Inflammatory macrophage treated with lipopolysaccharide for 4 hours (primary cell): ENCODE measurements at places on chromosomes 5 and 9.

- no peak for DNase-seq
Measured at GRCh38 chr5:137190031-137190430, 309.1 kb downstream of the SPOCK1 start.

- no peak for DNase-seq
Measured at GRCh38 chr9:133188006-133188842, 20.8 kb downstream of the OBP2B start.

DNA sequence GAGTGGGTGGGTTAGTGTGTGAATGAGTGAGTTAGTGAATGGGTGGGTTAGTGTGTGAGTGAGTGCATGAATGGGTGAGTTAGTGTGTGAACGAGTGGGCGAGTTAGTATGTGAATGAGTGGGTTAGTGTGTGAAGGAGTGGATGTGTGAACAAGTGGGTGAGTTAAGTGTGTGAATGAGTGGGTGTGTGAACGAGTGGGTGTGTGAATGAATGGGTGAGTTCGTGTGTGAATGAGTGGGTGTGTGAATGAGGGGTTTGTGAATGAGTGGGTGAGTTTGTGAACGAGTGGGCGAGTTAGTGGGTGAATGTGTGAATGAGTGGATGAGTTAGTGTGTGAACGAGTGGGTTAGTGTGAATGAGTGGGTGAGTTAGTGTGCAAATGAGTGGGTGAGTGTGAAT, 34.0 kb downstream of the NKD2 start:
- no peak for DNase-seq

DNA sequence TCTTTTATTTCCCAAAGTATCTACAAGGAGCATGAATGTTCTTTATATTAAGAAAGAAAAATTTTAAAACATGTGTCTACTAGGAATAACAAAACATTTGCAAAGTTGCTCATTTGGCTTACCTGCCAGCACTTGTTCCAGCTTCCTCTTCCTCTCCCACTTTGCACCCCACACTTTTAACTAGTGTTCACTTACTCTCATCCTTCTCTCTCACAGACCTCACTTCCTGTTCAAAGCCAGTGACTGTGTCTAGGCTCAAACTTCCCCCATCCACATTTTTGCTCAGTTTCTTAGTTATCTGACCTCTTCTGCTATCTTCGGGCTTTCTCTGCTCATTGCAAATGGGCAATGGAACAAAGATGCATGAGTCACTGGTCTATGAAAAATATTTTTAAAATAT, 512.2 kb upstream of the ZNF462 start:
- DNase-seq: no peak

DNA sequence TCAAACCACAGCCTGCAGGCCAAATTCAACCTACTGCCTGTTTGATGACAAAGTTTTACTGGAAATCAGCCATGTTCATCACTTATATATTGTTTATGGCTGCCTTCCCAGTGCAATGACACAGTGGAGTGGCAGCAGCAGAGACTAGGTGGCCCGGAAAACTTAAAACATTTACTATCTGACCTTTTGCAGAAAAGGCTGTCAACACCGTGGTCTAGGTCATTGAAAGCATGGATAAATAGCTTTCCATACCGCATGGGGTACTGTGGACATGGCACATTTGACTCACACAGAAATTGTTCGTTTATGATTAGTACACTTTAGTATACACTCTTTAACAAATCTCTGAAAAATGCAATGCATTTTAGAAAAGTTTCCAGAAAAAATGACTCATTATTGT, 298.3 kb upstream of the EFNA5 start:
- DNase-seq: no peak

- DNase-seq: no peak
Measured at GRCh38 chr9:109962215-109962614, 182.2 kb downstream of the PALM2AKAP2 start.

- peak; percentile 27 for DNase-seq
Measured at GRCh38 chr9:104836235-104836634, 72.3 kb downstream of the NIPSNAP3B start.

GRCh38 chr9:75185585-75186170, 97.4 kb downstream of the OSTF1 start:
- peak; percentile 27 for DNase-seq

DNA sequence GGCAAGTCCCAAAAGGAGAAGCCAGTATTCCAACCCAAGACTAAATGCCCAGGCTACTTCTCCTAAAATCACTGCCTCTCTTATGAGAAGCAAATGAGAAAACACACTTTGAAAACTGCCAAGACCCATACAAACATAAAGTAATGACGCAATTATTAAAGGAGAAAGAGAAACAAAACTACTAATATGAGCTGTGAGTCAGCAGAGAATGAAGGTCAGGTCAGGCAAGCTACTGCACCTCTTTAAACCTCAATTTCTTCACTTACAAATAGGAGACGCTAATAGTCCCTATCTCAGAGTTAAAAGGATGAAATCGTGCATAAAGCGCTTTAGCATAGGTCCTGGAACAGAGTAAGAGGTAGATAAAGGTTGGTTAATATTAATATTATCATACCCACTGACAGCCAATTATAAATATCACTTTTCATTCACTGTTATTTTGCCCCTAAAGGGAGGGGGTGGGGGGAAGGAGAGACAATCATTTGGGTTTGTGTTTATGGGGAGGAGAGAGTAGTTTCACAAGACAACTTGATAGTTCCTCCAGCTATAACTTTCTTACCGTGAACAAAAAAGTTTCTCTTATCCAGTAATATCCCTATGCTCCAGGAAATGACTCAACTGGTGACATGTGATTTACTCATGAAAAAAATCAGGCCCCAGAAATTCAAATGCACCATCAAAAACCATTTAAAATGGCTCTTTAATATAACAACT, 3.6 kb downstream of the PSMB7 start:
- peak; percentile 84 for DNase-seq

DNA sequence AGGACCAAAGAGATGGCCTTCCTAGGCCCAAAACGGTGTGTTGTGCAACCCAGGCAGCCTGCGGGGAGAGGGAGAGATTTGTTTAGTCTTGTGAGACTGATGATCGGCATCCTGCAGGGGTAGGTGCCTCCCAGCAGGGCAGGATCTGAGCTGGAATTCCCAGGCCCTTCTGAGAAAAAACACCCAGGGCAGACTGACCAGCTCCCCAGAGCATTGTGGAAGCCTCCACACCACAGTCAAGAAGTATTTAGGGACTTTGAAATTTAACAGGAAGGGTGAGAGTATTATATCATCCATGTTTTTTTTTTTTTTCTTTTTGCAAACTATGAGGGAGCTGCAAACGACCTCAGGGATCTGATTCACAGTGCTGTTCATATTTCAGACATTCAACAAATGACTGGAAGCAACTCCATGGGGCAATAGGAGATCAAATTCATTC, 104.5 kb upstream of the LHFPL2 start:
- DNase-seq: no peak

- DNase-seq: peak; percentile 76
Measured at GRCh38 chr5:112532654-112533360, 113.7 kb upstream of the EPB41L4A start.

GRCh38 chr5:125083981-125084380, 337.5 kb upstream of the ZNF608 start:
- no peak for DNase-seq
